ENCODE measurements at places on chromosomes 3 and 15.

DNA sequence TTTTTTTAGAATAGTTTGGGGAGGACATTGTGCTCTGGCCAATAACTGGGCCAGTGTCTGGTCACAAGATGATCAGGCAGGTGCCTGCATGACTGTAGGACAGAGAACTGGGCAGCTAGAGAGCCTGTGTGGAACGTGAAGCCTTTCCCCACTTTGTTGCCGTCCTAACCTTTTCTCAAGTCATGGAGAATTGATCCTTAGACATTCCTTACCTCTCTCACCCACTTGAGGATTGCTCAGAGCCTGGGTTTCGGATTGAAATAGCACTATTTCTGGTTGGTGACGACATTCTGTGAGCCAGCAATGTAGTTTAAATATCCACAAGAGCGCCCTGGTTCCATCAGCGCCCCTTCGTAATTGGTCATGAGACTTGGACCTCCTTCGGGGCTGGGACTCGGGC lies 138.4 kb downstream of the IGF1R start:
- no peak for ATAC-seq

- ATAC-seq = no peak
Measured at GRCh38 chr3:151315136-151315535, 1.5 kb downstream of the GPR87 start.

DNA sequence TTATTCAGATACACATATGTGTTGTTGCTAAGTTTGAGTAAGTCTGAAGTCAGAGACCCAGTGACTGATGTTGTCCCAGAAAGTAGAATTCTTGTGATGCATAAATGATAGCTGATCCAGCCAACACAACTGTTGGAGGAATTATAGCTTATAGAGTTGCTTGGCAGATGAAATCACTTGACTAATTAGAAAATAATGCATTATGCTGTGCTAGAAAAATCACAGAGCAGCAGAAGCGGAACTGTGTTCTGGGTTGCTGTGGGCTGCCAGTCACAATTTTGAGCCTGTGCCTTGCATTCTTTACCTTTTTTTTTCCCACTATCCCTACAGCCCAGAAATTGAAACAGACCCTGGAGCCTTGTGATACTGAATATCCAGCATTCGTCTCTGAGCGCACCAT lies 90.0 kb upstream of the LRTM1 start:
- no peak for ATAC-seq

DNA sequence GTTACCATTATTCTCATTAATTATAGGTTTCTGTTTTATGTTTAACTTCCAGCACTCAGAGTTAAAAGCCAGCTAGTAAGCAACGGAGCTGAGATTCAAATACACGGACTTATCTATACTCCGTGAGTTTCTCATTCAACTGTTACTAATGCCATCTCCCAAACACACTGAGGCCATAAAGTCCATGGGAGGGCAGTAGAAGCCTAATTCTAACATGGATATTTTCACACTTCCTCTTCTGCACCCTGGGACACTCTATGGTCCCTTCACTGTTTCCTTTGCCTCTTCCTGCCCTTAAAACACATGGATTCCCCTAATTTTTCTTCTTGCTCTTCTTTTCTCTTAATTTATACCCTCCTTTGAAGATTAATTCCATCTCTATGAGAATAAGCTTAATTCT lies 245.0 kb downstream of the KLF13 start:
- ATAC-seq = no peak

Data from stimulated activated memory B cell treated with anti-CD40 and anti-IgM and Interleukin-4, amounts not matched to agents 10 μg/mL and 1 μg/mL and 100 μg/mL, for 72 hours (primary cell).